Progenitor cell of endocrine pancreas (in vitro differentiated cells): ENCODE measurements at places on chromosomes 3 and 15. TPM values are rescaled to one million over a fixed set of nuclear protein-coding genes. Genes with fewer than 3 reads are reported as not detected.

Gene ALDH1A2
- total RNA-seq, result 1.4 and 2.4 TPM in 2 replicates

Gene FBXW12
- total RNA-seq, result 0.20 and 0.38 TPM in 2 replicates

Gene MUSTN1
- not detected in 2 replicates for total RNA-seq

Gene CXCR6
- total RNA-seq, result not detected in 2 replicates

Gene COL6A5
- total RNA-seq, result not detected in 2 replicates

Gene RAB6B
- total RNA-seq, result 10.5 and 12.9 TPM in 2 replicates

Gene SH3GL3
- total RNA-seq, result 1.1 and 1.2 TPM in 2 replicates

Gene ZDHHC3
- 61.2 and 64.9 TPM in 2 replicates for total RNA-seq

Gene ADGRG7
- 1.3 and 1.4 TPM in 2 replicates for total RNA-seq

Gene SNTN
- total RNA-seq, result 0.26 TPM in 1 of 2 replicates, not detected in the other

Gene TNNC1
- 3.3 and 3.6 TPM in 2 replicates for total RNA-seq

Gene GOLGA8S
- total RNA-seq, result 0.81 and 0.84 TPM in 2 replicates

Gene GNB4
- 1.4 and 2.6 TPM in 2 replicates for total RNA-seq

Gene NEK10
- total RNA-seq, result 2.3 and 3.3 TPM in 2 replicates

- no peak for DNase-seq
These were observed 18.3 kb downstream of the XYLB start for GRCh38 chr3:38364721-38365400.

- no peak for DNase-seq
These were observed 24.1 kb upstream of the STT3B start for GRCh38 chr3:31508452-31509146.

- DNase-seq, result no peak
These were observed 75.6 kb downstream of the DTWD1 start for GRCh38 chr15:49696433-49696832.

GRCh38 chr3:46349484-46350261 lies 4.2 kb upstream of the CCR2 start:
- DNase-seq, result no peak

DNA sequence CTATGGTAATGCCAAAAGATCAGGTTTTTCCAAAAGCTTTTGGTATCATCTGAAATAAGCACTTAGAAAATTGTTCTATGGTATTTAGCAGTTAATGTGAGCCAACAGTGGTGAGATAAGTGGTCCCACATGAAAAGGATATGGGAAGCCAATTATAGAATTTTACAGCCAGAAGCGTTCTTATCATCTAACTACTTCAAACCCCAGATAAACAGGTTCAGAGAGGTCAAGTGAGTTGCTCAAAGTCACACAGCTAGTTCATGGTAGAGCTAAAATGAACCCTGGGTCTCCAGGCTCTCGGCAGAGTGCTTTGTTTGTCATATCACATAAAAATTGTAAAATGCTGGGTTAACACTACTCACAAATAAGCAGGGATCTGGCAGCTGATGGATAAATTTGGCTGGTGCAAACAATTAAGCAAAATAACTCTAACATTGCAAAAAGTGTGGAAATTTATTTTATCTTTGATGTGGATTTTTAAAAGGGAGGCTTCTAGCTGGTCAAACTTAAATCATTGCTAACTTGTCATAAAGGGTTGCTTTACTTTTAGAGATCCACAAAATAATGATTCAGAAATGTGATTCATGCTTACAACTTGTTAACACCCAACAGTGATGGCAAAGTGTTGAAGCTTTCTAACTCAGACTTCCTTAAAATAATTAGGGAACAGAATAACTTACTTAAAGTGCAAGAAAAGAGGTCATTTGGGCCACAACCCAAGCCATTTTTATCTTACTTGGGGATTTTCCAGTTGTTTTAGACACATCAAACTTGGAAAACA lies 202.8 kb upstream of the TBC1D5 start:
- no peak for DNase-seq

DNA sequence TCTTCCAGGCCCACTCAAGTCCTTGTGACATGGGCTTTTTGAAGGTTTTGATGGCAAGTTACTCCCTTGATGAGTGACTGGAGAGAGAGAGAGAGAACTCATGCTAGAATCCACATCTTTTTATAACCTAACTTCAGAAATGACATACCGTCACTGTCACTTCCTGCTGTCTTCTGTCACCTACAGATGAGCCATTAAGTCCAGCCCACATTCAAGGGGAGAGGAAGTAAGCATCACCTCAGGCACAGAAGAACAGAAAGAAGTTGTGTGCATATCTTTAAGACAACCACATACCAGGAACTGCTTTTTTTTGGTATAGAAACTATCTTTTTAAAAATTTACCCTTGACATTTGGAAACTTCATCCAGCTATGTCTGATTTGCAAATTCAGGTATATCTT lies 16.6 kb upstream of the TXNRD3 start:
- DNase-seq, result no peak

- no peak for DNase-seq
These were observed 5.6 kb upstream of the RBMS3 start for GRCh38 chr3:29275309-29275708.

DNA sequence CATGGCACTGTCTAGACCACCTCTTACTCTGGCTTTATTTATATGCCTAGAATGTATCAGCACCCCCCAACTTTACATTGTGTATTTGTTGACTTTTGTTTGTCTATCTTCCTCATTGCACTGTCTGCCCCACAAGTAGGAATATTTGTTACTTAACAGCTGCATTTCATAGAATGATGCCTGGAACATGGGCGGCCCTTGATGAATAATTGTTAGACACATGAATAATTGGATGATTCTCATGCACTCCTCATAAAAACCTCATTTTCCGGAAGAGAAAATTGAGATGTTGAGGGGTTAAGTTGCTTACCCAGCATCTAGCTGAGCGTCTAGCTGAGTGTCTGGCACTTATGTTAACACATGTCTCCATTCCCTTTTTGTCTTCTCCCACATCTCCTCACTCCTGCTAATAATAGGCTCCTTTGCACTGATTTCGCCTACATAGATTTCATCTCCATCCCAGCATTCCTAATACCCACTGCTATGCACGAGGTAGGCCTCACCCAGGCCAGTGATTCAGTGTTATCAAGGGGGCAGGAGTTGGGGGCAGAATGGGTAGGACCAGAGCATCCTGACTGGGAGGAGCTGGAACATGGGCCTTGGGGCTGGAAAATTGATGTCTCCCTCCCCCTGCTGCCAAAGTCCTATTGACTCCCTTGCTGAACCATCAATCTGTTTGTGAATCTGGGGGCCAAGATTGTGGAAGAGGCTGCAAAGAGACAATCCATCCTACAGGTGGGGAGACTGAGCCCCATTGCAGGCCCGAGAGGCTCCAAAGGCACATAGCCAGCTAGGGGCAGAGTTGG lies 7.8 kb upstream of the WNT7A start:
- no peak for DNase-seq

GRCh38 chr3:111571907-111572460 lies 23.2 kb downstream of the ZBED2 start:
- DNase-seq, result no peak

- DNase-seq, result no peak
These were observed 52.5 kb upstream of the CORO2B start for GRCh38 chr15:68526269-68526668.

GRCh38 chr3:150174179-150174578 lies 203.5 kb upstream of the PFN2 start:
- no peak for DNase-seq

GRCh38 chr15:80861731-80862170 lies 82.6 kb downstream of the CEMIP start:
- DNase-seq, result no peak

GRCh38 chr15:73582851-73583379 lies 50.3 kb downstream of the NPTN start:
- DNase-seq, result no peak

- no peak for DNase-seq
These were observed 164.8 kb upstream of the RORA start for GRCh38 chr15:61393949-61394348.

DNA sequence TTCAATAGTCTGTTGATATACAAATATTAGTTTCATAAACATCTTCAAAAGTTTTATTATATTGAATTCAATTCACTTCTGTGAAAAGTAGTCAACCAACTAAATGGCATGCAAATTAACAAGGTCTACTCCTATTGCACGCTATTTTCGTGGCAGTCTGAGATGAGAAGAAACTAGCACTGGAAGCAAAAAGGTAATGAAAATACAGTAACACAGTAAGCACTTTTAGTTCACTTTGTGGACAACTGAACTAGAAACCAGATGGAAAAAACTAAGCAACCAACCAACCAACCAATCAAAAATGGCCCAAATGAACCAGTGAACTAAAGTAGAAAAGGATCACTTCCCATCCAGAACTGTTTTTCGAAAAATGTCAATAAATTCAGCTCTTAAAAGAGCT lies 55.7 kb upstream of the ACTC1 start:
- DNase-seq, result no peak

- no peak for DNase-seq
These were observed 1.2 kb upstream of the MAP1A start for GRCh38 chr15:43516185-43516584.

DNA sequence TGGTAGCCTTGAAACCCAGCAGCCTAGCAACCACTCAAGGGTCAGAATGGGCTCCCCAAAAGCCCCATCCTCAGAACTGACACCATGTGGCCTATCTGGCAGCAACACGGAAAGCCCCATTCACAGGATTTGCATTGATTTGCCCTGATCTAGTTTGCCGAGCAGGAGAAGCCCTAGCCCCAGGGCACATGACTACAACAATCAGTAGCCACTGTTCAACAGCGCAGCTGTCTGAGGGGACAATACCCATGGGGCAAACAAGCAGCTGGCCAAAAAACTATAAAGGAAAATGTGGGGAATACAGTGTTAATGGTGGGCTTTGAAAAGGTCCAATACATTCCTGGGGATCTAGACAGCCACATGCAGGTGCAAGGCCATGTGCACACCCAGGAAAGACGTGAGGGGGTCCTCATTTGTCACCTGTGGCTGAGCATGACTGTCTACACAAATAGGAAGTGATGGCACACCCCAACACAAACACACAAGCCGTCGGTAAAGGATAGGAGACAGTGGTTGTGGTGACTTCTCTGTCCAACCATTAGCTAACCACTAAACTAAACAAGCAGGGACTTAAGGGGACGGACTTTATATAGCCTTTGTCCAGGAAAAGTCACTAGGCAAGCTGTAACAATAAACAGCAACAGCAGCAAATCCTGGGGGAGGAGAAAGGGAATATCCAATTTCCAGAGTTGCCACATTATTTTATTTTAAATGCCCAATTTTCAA lies 113.7 kb downstream of the LRIG1 start:
- DNase-seq, result no peak

GRCh38 chr15:100134586-100134985 lies 207.2 kb downstream of the ADAMTS17 start:
- DNase-seq, result no peak

DNA sequence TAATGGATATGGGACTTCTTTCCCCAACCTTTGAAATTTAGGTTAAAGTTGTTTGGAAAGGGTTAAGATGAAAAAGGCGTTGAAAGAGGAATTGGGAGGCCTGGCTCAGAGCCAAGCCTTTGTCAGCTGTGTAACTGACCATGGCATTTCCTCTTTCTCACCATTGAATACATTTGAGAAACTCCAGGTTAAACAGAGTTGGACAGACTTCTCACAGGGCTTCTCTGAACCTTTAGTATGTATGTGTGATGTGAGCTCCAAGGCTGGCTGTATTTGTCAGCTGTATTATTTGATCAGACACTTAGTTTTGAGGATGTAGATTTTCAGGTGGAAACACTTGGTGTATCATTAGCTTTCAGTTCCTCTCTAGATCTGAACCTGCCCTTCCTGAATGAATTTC lies 136.4 kb upstream of the GOLGA6L4 start:
- DNase-seq, result no peak

DNA sequence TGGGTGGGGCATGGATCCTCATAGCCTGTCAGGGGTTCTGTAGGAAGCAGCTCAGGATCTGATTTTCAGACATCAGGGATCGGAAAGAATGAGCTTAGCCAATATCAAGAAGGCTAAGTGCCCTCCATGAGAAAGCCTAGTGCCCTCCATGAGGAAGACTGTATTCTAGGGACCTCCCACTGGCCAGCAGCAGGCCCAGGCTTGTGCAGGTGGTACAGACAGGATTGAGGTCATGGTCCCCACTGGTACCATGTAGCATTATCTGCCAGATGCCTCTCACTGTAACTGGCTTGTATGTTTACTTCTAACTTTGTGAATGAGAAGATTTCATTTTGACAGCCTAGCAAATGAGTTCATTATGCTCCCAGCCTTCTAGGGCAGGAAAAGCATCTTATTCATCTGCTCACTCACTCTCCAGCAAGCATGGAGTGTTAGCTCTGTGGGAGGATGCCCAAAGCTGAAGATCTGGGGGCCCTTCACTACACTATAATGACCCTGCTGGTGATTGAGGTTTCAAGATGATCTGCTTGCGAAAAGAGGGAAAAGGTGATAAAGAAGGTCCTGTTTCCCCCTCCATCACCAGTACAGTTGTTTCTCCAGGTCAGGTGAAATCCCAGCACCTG lies 7.5 kb downstream of the EPHB1 start:
- no peak for DNase-seq

GRCh38 chr3:46186471-46187340 lies 21.4 kb downstream of the CCR1 start:
- no peak for DNase-seq

DNA sequence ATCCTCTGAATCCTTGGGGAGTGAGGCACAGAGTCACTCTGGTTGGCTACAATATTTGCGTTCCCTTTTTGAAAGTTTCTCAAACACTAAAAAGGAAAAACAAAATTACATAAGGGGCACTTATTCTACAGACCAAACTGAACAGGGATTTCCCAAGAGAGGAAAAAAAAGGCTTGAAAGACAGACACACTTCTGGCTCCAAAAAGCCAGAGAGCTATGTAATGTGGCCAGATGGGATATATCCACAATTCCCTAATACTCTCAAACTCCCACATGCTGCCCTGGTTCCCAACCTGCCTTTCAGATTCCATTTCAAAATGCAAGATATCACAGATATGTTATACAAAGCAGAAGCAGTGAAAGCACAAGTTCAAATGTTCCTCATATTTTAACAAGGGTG lies 1.6 kb downstream of the FRMD4B start:
- DNase-seq, result no peak

DNA sequence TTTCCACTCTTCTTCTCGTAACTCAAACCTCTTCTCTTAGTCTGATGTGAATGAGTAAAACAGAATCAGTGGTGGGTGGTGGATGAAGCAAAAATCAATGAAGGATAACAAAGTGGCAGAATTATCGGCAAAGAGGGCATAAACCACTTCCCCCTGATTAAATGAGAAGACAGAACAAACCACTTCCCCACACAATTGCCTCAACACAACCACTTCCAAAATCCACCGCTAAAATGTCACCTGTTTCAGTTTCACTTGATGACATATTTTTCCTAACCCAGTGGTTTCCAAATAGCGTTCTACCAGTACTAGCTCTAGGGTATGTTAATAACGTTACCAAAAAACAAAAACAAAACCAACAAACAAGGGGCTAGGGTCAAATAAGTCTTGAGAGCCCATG lies 478.7 kb upstream of the WNT5A start:
- no peak for DNase-seq

- DNase-seq, result no peak
These were observed 27.0 kb downstream of the C2CD4A start for GRCh38 chr15:62093809-62094208.

- DNase-seq, result no peak
These were observed 1.5 kb upstream of the FBXO22 start for GRCh38 chr15:75902129-75902557.

- no peak for DNase-seq
These were observed 41.4 kb downstream of the EOMES start for GRCh38 chr3:27680517-27681246.

- DNase-seq, result no peak
These were observed 26.7 kb upstream of the LRTM1 start for GRCh38 chr3:54954521-54954920.

GRCh38 chr3:65833761-65834505 lies 204.8 kb downstream of the MAGI1 start:
- no peak for DNase-seq
